ENCODE measurements at places on chromosomes 16 and 17. TPM values are rescaled to one million over a fixed set of nuclear protein-coding genes. Genes with fewer than 3 reads are reported as not detected.

GRCh38 chr17:70661342-70662222 lies 492.2 kb downstream of the KCNJ2 start:
- H3K36me3 ChIP-seq: no peaks in the 10 kb centered on the region
- no peak overlapping the region for H3K4me3 ChIP-seq
- H3K4me1 ChIP-seq: peaks cover 49% of the 10 kb centered on the region
- peak overlapping the region; percentile 35 for H3K27ac ChIP-seq
- DNase-seq: no peak
- H3K27me3 ChIP-seq: no peaks in the 10 kb centered on the region

DNA sequence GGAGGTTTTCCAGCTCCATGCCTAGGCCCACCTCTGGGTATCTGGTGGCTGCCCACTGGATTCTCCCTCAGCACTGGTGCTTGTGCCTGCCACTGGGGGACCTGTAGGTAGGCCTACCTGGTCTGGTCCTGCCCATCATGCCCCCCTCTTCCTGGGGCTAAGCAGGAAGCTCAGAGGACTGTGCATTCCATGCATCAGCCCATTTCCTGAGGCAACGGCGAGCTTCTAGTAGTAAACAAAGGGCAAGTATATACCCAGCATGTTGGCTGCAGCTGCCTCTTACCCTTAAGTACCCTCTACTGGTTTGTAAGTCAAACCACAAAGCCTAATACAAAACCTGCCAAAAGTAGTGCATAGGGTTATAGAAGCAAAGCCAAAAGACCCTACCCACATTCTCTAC lies 37.5 kb downstream of the SDR42E1 start:
- H3K27ac ChIP-seq: no peak overlapping the region
- peaks cover 8% of the 10 kb centered on the region for H3K36me3 ChIP-seq
- DNase-seq: no peak
- H3K4me3 ChIP-seq: no peak overlapping the region
- H3K4me1 ChIP-seq: peaks cover 4% of the 10 kb centered on the region

DNA sequence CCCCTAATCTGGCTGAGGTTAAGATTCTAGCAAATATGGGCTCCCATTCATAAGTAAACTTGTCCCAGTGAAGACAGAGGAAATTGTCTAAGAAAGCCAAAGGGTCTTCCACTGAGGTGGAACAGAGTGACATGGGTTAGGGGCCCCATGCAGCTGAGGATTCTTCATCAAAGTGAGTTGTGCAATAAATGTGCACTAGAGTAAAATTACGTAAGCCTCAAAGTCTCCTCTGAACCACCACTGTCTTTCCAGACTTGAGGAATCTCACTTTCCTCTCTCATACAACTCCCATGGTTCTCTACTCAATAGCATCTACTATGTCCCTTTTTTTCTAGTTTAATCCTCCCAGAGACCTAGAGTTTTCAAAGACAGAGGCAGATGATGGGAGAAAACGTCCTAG lies 132.4 kb downstream of the CA10 start:
- H3K4me3 ChIP-seq: no peak overlapping the region
- H3K27ac ChIP-seq: no peak overlapping the region
- H3K36me3 ChIP-seq: peaks cover 3% of the 10 kb centered on the region
- H3K4me1 ChIP-seq: no peaks in the 10 kb centered on the region
- no peak for DNase-seq

GRCh38 chr17:47694581-47695428 lies 844 bp downstream of the TBKBP1 start:
- H3K4me3 ChIP-seq: peak overlapping the region; percentile 91
- peaks cover 38% of the 10 kb centered on the region for H3K4me1 ChIP-seq
- DNase-seq: no peak
- no peaks in the 10 kb centered on the region for H3K36me3 ChIP-seq
- H3K27ac ChIP-seq: no peak overlapping the region

GRCh38 chr16:2236337-2237101 lies at the start of gene DNASE1L2:
DNASE1L2 (plus strand) TSS chr16:2236444; CDS start chr16:2236817, 373 bp downstream.
- H3K4me1 ChIP-seq: no peaks in the 10 kb centered on the region
- H3K27me3 ChIP-seq: peaks cover 37% of the 10 kb centered on the region
- H3K4me3 ChIP-seq: peak within 1 kb of the TSS; percentile 76
- H3K36me3 ChIP-seq: peaks cover 2% of the 10 kb centered on the region

DNA sequence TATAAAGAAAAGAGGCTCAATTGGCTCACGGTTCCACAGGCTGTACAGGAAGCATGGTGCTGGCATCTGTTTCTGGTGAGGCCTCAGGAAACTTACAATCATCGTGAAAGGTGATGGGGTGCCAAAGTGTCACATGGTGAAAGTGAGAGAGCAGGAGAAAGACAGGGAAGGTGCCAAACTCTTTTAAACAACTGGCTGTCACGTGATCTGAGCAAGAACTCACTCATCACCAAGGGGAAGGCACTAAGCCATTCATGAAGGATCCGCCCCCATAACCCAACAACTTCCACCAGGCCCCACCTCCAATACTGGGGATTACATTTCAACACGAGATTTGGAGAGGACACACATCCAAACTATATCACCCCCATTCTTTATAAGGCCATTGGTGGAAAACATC lies 28.4 kb upstream of the HS3ST2 start:
- no peak overlapping the region for H3K27ac ChIP-seq
- no peaks in the 10 kb centered on the region for H3K36me3 ChIP-seq
- peaks cover 9% of the 10 kb centered on the region for H3K4me1 ChIP-seq
- H3K27me3 ChIP-seq: peaks cover 14% of the 10 kb centered on the region

DNA sequence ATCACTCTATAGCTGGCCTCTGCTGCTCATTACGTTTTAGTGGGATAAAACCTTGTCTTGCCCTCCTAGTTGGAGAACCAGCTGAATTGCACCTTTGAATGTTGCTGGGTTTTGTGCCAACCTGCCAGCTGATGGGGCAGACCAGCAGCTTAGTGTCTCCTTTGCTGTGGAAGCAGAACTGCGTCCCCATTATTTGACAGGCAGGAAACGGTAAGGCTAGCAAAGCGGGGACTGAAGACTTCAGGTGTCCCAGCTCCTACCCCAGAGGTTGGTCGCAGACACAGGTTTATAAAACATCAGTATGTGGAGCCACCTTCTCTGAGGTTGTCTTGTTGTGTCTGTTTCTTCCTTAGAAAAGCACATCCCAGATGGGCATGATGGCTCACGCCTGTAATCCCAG lies 158.1 kb downstream of the PRKCA start:
- H3K27me3 ChIP-seq: no peaks in the 10 kb centered on the region
- no peak overlapping the region for H3K4me3 ChIP-seq
- peaks cover 17% of the 10 kb centered on the region for H3K4me1 ChIP-seq
- no peak for DNase-seq

- peaks cover 46% of the 10 kb centered on the region for H3K27me3 ChIP-seq
- H3K4me1 ChIP-seq: peaks cover 3% of the 10 kb centered on the region
- DNase-seq: no peak
- no peak overlapping the region for H3K27ac ChIP-seq
Measured at GRCh38 chr16:19384656-19385055, 33.0 kb upstream of the TMC5 start.

GRCh38 chr16:31135535-31136286 lies at the start of gene PRSS8:
PRSS8 (minus strand) TSS chr16:31135727; CDS start chr16:31135498, 229 bp downstream.
- H3K27ac ChIP-seq: peak within 1 kb of the TSS; percentile 60
- peaks cover 12% of the 10 kb centered on the region for H3K27me3 ChIP-seq
- peaks cover 21% of the 10 kb centered on the region for H3K4me1 ChIP-seq
- peak within 1 kb of the TSS; percentile 36 for H3K4me3 ChIP-seq
- H3K36me3 ChIP-seq: no peaks in the 10 kb centered on the region
- no peak for DNase-seq

DNA sequence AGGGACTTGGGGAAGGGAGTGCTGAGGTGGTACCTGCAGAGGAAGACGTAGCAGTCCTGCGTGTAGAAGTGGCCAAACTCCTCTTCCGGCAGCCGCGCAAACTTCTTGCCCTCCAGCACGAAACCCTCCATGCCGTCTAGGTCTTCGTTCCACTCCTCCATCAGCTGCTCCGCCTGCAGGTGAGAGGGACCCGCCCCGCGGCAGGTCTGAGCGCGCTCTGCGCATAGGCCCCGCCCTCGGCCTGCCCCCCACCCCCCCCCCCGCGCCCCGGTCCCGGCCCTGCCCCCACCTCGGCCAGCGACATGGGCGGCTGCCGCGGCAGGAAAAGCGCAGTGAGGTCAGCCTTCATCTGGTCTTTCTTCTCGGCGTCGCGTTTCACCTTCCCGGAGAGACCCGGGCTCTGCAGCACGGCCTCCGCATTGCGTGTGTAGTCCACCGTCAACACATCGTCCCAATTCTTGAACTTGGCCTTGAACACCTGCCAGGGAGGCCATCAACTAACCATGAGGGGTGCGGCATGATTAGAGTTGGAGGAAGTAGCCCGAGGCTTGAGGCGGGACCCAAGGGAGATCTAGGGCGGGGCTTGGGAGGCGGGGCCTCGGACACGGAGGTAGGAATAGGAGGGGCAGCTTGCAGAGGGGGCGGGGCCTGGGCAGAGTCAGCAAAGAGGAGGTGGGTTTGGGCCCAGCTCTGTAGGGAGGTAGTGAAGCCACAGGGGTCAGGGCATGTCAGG lies 11.5 kb downstream of the FLII start:
- H3K27ac ChIP-seq: no peak overlapping the region
- peak overlapping the region; percentile 74 for H3K4me3 ChIP-seq
- peaks cover 4% of the 10 kb centered on the region for H3K4me1 ChIP-seq
- no peak for DNase-seq
- peaks cover 5% of the 10 kb centered on the region for H3K36me3 ChIP-seq
- peaks cover 2% of the 10 kb centered on the region for H3K27me3 ChIP-seq

GRCh38 chr16:10577305-10578202 lies 2.8 kb downstream of the EMP2 start:
- H3K27me3 ChIP-seq: peaks cover 2% of the 10 kb centered on the region
- peak overlapping the region; percentile 88 for H3K4me3 ChIP-seq
- H3K36me3 ChIP-seq: no peaks in the 10 kb centered on the region
- no peak for DNase-seq
- no peak overlapping the region for H3K27ac ChIP-seq

- peak overlapping the region; percentile 95 for H3K27ac ChIP-seq
- peaks cover 29% of the 10 kb centered on the region for H3K27me3 ChIP-seq
- peak overlapping the region; percentile 98 for H3K4me3 ChIP-seq
- H3K36me3 ChIP-seq: peaks cover 2% of the 10 kb centered on the region
- peak; percentile 21 for DNase-seq
- H3K4me1 ChIP-seq: peaks cover 32% of the 10 kb centered on the region
Measured at GRCh38 chr17:49193513-49194296, 16.7 kb downstream of the GNGT2 start.

- H3K4me1 ChIP-seq: no peaks in the 10 kb centered on the region
- H3K27me3 ChIP-seq: no peaks in the 10 kb centered on the region
- DNase-seq: no peak
- H3K4me3 ChIP-seq: no peak overlapping the region
- no peak overlapping the region for H3K27ac ChIP-seq
Measured at GRCh38 chr16:15781650-15782049, 75.2 kb downstream of the MYH11 start.

- no peak overlapping the region for H3K27ac ChIP-seq
- H3K36me3 ChIP-seq: peaks cover 28% of the 10 kb centered on the region
- H3K4me1 ChIP-seq: peaks cover 13% of the 10 kb centered on the region
- no peak overlapping the region for H3K4me3 ChIP-seq
- no peaks in the 10 kb centered on the region for H3K27me3 ChIP-seq
Measured at GRCh38 chr17:13862346-13862745, 207.0 kb upstream of the COX10 start.

DNA sequence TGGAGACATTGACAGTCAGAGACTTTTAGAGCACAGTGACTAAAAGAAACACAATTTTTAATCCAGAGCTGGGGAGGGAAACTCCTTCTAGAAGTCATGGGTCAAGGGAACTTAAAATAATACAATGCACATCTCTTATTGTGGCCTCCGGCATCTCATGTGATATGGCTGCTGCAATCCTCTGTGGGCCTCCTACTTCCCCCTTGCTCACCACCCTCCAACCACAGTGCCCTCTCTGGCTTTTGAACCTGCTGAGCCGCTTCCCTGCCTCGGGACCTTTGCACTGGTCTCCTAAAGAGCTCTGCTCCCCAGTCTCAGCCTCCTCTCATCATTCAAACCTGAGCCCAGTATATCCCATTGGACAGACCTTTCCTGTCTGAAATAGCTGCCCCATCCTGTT lies 47.6 kb downstream of the HS3ST2 start:
- DNase-seq: no peak
- no peak overlapping the region for H3K27ac ChIP-seq
- peaks cover 22% of the 10 kb centered on the region for H3K27me3 ChIP-seq
- no peaks in the 10 kb centered on the region for H3K36me3 ChIP-seq

HS3ST6 gene
- total RNA-seq: not detected

C16orf87 gene
- total RNA-seq: 19.2 TPM

EVPLL gene
- total RNA-seq: not detected

COG7 gene
- 18.8 TPM for total RNA-seq

CDH11 gene
- 31.7 TPM for total RNA-seq

PIK3R5 gene
- 1.4 TPM for total RNA-seq

KRTAP4-4 gene
- not detected for total RNA-seq

NOL11 gene
- 88.7 TPM for total RNA-seq

DPEP2 gene
- total RNA-seq: not detected

KIF2B gene
- total RNA-seq: not detected
